ENCODE measurements at places on chromosomes 2 and 18.

DNA sequence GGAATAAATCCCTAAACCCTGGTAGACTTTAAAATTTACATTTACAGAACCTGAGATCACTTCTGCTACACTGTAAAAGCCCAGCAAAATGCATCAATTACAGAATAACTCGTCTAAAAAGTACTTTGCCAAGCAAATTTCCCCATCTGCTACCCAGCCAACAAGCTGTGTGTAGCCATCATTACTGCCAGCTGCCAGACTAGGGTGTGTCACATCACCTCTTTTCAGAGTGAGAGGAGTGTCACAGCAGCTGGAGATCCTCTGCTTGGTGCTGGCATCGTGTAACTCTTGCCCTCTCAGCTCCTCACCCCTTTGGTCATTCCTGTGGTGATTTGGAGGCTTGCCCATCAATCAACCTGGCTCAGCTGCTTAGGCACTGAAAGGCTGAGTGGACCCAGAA, 340.4 kb upstream of the MMADHC start:
- peak; percentile 11 for DNase-seq

DNA sequence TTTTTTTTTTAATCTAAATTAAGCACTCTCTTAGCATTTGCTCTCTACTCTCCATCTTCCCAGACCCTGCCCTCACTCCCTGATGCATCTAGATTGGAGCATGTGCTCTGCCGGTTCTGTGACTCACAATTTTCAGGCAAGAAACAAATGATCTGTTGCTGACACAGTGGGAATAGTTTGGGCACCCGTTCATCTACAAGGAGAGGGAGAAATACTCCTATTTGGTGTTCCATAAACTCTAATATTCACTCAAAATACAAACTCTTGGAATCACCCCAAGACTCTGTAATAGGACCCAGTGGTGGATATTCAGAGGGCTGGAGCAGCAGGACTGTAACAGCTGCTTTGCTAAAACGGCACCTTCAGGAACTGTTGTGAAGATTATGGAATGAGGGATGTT, 37.1 kb upstream of the LINC00305 start:
- peak; percentile 85 for DNase-seq

DNA sequence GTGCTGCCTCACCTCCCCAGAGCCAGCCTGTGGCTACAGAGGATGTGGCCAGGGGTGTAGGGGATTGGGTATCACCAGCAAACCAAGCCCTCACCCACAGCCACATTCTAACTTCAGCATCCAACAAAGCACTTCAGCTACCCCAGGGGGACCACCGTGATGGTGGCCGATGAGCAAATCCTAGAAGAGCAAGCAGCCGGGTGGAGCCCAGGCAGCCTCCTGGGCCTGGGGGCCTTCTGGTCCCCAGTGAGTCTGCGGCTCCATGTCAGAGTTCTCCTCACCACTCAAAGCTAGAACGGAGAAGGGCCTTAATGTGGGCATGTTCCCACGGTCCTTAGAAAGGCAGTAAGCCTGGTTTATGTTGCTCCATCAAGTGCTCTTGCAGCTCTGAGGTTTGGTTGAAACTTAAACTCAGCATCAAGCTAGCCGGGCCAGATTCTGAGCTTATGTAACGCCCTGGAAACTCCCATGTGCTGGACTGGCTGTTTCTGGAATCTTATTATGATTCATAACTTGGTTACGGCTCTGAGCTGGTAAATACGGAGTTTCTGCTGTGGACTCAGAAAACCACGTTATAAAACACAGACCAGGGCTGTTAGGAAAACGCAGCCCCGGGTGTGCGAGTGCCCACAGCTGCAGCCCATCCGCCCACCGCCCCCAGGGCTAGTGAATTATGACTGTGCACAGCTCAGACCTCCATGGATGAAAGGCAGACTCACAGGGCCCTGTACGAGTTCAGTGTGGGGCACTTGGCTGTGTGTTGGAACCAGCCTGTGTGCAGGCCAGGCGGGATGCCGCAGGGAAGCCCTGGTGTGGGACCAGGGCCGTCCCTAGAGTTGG, 99.8 kb downstream of the SEPTIN10 start:
- DNase-seq, result peak; percentile 94

- DNase-seq, result no peak
Measured at GRCh38 chr18:9048236-9048635, 54.3 kb upstream of the NDUFV2 start.

DNA sequence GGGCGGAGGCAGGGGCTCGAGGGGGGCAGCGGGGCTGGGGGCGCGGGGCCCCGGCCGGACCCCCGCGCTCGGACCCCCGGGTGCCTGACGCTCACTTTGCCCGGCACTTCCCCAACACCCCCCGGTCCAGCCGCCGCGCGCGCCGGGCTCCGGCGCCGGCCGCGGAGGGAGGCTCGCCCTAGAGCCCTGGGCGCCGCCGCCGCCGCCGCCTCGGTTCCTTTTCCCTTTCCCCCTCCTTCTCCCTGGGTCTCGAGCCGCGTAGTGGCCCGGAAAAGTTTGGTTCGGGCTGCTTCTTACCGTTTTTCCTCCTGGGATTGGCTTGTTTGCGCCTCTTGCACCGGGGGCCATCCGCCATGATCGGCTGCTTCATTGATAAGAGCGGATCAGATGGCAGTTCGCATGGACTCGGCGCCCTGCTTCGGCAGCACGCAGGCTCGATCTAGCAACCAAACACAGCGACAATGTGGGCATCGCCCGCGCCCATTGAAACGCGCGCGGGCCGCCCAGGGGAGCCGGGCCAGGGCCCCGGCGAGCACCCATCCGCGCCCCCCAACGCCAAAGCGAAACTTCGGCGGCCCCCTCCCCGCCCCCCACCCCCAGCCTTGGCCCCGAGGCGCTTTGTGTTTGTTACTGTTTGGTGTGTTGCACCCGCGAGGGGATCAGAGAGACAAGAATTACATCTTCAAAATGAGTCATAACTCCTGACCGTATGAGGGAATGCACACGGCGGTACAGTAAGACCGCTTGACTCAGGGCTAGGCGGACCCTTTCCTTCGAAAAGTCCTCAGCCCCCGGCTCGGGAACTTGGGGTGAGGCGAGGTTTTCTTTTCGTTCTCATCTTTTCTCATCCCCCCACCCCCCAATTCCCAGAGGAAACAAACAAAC, 2.7 kb downstream of the ZEB2 start:
- DNase-seq, result peak; percentile 89

DNA sequence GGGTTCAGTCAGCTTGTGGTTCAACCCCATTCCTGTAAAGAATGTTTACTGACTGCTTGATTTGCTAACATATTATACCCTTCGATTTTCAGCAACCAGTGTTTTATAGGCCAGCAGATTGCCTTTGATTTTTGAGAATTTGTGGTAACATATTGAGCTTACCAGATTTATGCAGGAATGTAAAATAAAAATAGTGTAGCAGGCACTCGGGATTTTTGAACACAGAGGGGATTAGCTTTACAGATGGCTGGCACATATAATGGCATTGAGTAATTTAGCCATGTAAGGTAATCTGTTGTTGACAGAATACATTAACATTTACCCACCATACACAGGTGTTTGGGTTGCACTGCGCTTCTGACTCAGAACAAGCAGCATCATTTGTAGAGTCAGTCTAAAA, 354.0 kb downstream of the LRRTM1 start:
- no peak for DNase-seq

DNA sequence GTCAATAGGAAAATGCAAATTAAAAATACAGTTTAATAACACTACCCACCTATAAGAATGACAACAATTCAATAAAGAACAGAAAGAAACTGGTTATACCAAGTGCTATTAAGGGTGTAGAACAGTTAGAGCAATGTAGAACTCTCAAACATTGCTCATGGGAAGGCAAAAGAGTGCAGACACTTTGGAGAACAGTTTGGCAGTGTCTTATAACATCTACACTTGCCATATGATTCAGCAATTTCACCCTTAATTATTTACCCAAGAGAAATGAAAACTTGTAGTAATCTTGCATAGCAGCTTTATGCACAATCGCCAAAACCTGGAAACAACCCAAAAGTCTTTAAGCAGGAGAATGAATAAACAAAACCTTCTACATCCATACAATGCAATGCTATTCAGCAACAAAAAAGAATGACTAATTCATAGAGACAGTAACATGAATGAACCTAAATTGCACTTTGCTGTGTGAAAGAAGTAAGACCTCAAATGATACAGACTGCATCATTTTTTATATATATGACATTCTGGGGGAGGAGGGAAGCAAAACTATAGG, 455.2 kb downstream of the THSD7B start:
- peak; percentile 14 for DNase-seq

DNA sequence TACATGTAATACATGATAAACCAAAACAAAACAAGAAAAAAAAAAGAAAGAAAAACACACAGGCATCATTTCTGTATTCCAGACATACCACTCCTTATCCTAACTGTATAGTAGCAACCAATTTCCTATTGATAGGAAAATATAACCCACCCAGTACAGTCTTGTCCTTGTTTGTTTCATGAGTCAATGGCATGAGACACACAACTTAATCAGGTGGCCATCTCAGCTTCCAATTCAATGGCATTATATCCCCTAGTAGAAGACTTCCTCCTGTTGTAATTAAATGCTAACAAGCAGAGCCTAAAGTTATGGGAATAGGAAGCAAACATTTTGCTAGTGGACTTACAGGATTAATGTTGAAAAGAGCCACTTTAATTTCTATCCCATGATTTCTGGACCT, 121.0 kb upstream of the NOL4 start:
- DNase-seq, result no peak

DNA sequence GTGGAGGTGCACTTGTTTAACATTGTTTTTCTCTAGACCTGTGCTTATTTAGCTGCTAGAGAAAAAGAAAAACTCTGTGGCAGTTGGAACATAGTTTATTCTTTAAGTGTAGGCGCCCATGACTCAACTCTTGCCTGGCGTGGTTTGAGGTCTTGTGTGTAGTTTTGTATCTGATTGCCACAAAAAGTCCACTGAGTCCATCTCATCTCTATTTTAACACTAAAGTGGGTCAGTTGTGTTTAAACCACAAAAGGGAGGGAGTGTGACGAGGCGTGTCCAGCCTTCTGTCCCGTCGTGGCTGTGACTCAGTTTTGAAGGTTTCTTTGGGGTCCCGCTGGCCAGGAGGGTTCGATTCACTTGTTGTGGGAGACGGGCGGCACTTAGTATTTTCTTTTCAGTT, 15.3 kb upstream of the UGT1A9 start:
- DNase-seq, result no peak

DNA sequence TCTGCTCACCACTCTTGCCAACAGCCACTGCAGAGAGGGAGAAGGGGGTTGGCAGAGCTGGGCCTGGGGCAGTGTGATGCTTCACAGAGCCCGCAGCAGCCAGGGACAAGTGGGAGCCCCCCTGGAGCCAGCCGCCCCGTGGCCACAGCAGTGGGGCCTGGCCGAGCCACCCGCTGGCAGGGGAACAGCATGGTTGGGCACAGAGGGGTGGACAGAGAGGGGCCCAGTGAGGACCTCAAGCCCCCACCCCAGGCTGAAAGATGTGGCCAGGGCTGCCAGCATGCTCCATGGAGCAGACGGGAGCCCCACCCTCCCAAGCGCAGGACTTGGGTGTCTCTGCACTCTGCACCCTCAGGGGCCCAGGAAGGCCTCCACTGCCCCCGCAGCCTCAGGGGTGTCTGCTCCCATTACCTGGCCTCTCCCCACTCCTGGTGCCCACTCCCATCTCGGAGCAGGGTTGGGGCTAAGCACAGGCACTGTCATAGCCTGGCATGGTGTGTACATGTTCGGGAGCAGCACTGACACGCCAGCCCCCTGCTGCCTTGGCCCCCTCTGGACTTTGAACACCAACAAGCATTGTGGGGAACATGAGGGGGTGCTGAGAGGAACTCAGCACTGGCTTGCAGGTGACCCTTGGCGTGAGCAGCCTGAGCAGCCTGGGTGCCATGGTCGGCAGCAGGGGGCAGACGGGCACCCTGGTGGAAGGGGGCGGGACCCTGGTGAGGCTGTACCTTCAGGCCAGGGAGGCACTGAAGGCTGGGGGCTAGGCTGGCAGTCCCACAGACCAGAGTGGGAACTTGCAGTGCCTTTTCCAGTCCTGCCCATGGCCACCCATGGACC, 279.6 kb upstream of the CYP26B1 start:
- no peak for DNase-seq

- no peak for DNase-seq
Measured at GRCh38 chr2:120775194-120775593, 39.5 kb downstream of the GLI2 start.

DNA sequence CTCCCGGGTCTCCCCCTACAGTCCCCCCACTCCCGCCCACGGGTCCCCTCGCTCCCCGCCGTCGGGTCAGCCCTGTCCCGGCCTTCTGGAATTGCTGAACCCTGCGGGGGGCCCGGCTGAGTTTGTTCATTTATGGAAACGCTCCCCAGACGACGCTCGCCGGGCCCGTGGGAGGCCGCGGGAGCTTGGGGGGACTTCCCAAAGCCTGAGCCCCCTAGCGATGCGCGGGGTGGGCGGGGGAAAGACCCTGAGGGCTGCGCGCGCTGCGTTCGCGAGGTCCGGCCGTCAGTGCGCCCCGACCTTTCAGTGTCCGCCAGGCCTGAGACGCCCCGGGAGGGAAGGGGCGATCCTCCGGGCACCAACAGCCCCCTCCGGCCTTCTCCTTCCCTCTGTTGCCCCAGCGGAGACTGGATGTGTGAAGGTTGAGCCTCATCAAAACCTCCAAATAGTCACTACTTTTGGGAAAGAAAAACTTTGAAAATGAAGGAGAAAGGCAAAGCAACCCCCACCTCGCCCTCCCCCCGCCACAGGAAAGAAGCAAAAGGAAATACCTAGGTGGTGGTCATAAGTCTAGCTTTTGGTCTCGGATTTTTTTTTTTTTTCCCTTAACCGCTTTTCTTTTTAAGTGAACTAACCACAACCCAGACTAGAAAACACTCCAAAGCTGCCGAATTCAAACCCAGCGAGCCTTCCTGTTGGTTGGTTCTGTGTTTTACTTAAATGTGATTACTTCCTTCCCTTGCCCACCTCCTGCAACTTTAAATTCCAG, 509 bp upstream of the CYS1 start:
- DNase-seq, result no peak

DNA sequence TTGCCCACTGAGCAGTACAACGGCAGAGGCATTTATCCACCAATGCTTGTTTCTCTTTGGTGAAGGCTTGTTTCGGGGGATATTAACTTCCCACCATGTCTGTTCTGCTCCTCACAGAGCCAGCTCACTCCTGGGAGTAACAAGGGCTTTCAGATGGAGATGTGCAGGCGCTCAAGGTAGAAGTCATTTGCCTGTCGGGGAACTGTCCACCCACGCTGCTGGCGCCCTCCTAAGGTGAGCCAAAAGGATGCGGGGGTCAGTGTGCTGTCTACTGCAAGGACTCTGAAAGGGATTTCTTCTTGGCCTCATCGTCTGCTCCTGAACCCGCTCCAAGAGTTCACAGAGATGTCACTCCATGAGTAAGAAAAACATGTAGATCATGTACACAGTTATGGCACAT, 57.0 kb upstream of the CYRIA start:
- DNase-seq, result no peak

GRCh38 chr2:219475697-219476651, 22.7 kb upstream of the GMPPA start:
- peak; percentile 74 for DNase-seq

DNA sequence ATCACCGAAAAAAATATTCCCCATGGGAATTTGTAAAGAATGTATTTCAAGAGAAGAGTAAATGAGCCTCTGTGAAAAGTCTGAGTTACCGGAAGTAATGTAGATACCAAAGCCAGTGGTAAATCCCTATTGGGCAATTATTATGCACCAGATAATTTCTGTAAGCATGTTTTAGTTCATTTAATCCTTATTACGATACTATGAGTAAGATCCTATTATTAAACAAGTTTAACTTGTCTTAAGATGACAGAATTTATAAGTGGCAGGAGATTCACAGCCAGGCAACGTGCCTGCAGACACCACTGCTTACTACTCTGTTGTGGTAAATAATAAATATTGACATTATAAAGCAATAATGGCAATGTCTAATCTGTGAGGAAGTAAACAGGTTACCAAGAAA, 280.8 kb upstream of the RGPD4 start:
- peak; percentile 15 for DNase-seq

Measured in muscle of leg (tissue), 16 donors.